MV-4-11 (cell line): ENCODE measurements at places on chromosomes 7 and 10.

- DNase-seq: peak; percentile 62
Measured at GRCh38 chr10:87504640-87505365, at the start of gene MINPP1. Gene MINPP1, plus strand, starts transcription at chr10:87504893. Its CDS starts 23 bp downstream, at chr10:87504916.

- no peak for DNase-seq
Measured at GRCh38 chr10:11647676-11648075, 36.2 kb upstream of the USP6NL start.

DNA sequence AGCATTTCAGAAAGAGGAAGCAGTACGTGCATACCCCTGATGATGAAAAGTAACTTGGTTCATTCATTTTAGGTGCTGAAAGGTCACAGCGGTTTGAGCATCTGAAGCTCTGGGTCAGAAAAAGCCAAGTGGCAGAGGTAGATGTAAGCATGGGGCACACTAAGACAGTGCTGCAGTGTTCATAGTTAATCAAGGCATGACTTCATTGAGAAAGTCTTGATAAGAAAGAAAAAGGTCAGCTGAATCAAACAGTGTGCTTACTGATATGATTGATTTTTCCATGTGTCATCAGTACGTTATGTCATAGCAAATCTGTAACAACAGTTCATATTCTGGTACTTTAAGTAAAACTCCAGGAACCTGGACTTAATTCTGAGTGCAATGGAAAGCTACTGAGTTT lies 107.7 kb upstream of the PCLO start:
- no peak for DNase-seq

DNA sequence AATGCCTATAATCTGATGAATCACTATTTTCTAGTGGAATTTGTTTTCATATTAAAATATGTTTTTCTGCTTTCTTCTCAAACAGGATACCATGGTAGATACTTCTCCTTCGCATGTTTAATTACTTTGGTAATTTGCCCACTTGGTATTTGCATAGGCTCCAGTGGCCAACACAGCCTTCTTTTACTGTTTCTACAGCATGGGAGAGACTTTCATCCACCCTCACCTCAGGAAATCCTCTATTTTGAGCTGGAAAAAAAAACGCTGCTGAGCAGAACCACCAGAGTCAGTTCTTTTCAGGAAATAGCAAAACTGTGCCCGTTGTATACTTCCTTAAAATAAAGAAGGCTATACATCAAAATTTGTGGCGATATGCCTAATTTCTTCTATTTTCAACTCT lies 213.3 kb downstream of the MDFIC start:
- DNase-seq: peak; percentile 42

- no peak for DNase-seq
Measured at GRCh38 chr7:101885597-101885955, 68.2 kb downstream of the CUX1 start.

DNA sequence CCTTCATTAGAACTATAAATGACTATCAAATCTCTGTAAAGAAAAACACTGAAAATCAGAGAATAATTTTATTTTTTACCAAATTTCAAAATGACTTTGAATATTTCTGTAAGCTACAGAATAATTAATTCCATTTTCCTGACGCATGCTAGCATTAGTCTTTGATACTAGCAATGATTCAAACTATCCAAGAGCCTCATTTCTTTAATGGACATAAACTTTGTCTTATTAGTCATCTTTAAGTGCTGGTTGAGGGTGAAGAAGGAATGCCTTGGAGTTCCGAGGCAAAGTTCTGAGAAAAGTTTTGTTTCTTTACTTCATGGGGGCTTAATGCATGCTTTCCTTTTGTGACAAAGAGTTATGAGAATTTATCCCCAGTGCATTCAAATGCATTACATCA lies 137.3 kb downstream of the AGMO start:
- DNase-seq: no peak

GRCh38 chr7:108809356-108809755 lies 239.7 kb downstream of the DNAJB9 start:
- no peak for DNase-seq

GRCh38 chr7:26618449-26618848 lies 245.9 kb downstream of the SKAP2 start:
- no peak for DNase-seq

DNA sequence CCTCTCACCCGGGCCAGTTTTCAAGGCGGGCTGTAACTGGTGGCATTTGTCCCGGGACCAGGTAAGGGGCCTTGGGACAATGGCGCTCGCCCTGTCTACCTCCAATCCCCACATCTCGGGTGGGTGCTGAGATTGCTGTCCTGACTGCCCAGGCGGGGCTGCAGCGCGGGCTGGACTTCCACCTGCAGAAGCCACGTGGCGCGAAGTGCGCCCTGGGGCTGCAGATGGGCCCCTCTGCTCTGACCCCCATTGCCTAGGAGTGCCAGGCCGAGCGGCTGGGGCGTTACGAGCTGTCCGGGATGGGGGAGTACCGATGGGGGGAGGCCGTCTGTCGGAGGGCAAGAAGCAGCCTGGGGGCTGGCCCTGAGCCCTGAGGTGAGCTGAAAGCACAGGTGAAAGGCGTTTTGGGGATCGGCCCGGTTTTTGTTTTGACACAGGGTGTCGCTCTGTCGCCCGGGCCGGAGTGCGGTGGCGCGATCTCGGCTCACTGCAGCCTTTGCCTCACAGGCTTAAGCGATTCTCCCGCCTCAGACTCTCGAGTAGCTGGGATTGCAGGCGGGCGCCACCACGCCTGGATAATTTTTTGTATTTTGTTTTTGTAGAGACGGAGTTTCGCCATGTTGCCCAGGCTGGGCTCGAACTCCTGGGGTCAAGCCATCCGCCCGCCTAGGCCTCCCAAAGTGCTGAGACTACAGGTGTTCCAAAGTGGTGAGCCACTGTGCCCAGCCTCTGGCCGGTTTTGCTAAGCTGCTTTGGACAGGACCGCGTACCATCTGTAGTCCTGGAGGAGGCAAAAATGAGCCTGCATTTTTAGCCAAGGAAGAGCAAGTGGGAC lies at the start of gene SFXN2:
SFXN2 (plus strand) TSS at position 16 of the 835 bp plus-strand sequence. CDS start 12,001 bp downstream, outside the sequence.
- DNase-seq: peak; percentile 10

- DNase-seq: no peak
Measured at GRCh38 chr10:48632166-48632565, 27.3 kb upstream of the ARHGAP22 start.

DNA sequence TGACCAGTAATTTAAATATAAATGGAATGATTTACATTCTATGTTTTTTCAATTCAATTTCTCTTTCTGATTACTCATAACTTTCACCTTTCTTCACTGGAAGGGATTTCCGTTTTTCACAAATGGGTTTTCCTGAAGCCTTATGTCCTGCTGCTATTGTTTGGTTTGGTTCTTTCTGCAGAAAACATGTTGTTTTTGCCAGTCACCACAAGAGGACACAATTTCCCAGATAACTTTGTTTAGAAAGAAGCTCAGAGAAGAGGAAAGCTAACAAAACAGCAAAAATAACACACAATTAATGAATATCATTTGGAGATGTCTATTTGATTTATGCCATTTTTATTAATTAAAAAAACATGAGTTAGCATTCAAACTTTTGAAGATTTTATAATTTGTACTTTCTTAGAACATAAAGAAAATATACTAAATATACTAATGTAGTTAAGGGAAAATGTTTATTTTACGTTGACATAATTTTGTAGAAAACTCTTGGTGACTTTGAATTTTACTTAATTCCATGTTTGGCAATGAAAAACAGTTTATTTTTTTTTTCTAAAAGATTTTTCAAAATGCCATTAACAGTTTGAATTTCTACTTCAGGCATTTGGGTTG lies 4.6 kb upstream of the TWIST1 start:
- peak; percentile 2 for DNase-seq

DNA sequence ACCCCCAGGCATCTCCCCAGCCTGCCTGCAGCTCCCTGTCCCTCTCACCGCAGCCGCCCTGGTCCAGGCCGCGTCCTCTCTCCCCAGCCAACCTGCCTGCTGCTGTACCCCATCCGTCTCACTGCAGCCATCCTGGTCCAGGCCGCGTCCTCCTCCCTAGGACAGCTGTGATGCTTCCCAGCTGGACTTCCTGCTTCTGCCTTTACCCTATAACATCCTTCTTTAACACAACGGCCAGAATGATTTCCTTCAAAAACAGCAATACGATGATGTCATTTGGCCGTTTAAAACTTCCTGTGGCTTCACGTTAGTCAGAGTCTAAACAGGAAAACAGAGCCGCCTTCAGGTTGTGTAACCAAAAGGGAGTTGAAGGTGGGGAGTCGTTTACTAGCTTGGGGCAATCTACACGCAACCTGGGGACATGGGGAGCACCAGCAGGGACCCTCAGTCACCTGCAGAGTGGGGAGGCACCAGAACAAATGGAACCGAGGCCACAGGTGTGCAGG lies 32.2 kb upstream of the ZFAND2A start:
- peak; percentile 96 for DNase-seq

DNA sequence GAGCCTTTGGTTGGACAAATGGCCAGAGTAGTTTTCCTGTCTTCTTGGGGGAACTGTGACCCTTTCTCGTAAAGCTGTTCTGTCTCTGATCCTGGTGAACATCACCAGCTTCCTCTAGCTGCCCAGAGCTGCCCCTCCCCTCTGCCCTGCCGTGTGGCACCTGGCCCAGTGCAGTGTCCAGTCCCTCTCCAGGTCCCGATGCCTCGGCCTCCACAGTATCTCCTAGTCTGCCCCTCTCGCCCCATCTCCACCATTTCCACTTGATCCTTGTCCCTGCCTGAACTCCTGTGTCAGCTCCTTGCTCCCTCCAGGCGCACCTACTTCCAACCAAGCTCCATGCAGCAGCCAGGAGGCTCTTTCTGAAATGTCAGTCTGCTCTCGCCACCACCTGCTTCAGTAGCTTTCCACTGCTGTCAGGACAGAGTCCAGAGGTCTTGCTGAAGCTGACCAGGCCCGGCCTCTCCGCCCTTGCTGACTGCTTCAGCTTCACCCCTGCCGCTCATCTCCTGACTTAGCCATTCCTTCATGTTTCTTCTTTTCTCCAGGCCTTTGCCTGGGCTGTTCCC lies 133.6 kb downstream of the GRK5 start:
- DNase-seq: no peak

- DNase-seq: no peak
Measured at GRCh38 chr7:91657483-91658071, 222.9 kb downstream of the MTERF1 start.

DNA sequence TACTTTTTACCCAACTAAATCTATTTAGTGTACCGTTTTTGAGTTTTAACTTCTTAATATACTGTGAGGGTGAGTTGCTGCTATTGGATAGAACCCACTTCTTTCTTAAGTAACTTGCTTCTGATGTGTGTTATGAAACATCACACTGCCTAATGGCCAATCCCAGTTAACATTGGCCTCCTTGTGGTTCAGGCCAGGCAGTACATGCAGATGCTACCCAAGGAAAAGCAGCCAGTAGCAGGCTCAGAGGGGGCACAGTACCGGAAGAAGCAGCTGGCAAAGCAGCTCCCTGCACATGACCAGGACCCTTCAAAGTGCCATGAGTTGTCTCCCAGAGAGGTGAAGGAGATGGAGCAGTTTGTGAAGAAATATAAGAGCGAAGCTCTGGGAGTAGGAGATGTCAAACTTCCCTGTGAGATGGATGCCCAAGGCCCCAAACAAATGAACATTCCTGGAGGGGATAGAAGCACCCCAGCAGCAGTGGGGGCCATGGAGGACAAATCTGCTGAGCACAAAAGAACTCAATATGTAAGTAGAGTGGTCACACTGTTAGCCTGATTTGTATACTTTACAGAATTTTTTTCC lies 39.7 kb downstream of the TES start:
- peak; percentile 53 for DNase-seq

- DNase-seq: no peak
Measured at GRCh38 chr10:22459496-22459895, 114.2 kb downstream of the SPAG6 start.

- DNase-seq: no peak
Measured at GRCh38 chr7:36085096-36085495, 68.0 kb upstream of the EEPD1 start.

DNA sequence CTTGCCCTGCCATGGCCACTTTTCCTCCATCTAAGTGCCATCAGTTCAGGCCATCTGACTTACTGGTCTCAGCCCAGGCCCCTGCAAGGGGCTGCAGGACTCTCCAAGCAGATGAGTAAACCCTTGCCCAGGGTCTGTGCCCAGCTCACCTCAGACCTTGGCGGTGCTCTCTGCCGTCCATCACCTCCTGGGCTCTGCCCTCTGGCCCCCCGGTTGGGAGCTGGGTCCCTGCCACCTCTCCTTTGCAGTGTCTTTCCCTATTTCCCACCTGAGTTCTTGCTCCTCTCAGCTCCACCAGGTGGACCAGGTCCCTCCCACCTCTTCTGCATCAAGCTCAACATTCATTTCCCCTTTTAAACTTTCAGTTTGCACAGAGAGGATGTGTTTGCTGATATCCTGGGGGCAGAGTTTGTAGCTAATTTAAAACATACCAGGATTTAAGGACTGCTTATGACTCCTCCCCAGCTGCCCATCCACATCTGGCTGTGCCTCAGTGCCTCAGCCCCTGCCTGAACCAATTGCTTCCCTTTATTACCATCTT lies 135.5 kb downstream of the SLIT1 start:
- DNase-seq: no peak

DNA sequence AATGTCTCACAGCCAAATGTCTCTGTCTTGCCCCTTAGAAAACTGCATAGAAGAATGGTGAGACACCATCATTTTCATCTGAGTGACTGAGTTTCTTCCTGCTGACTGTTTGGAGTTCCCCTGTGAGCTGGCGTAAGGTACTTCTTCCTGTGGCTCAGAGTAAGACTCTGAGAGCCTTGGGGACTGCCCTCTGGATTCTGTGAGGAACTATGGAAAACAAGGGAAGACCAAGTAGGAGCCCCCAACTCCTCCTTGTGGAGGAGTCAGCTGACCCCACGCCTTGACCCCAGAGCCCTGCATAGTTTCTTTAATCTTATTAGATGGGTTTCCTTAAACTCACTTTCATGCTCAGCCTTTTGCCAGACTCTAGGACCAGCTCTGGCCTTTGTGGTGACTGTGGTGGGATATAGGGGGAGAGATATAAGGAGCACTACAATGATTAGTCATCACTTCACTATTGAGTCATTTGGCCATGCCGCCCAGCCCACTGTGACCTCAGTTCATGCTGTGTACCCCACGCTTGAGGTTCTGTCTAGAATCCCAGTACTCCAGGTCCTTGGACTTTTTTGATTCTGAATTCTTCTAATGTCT lies 51.8 kb upstream of the FAM133B start:
- DNase-seq: peak; percentile 93

- no peak for DNase-seq
Measured at GRCh38 chr10:59672150-59672875, 37.3 kb downstream of the SLC16A9 start.

DNA sequence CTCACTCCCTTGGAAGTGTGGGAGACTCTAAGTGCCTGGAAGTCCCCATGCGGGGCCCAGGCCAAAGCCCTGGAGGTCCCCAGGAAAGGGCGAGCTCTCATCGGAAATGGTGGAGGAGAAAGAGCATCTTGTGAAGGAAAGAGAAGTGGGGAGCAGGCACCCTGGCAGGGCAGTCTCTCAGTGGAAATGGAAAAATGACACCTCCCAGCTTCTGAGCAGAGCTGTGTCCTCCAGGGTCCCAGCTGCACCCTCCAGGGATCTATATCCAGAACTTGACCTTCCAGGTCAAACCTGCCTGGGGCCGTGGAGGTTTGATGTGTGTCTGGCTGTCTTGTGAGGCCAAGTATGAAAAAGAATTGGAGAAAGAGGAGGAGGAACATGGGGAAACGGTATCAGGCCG lies 29.5 kb downstream of the PAX2 start:
- DNase-seq: no peak
